Stimulated activated CD8-positive, alpha-beta memory T cell treated with anti-CD3 and anti-CD28 coated beads, Interleukin-4, amount 100 ng/mL, for 1 hour (primary cell): ENCODE measurements at places on chromosomes 1 and 21.

GRCh38 chr1:29298246-29298645 is 61.9 kb downstream of the PTPRU start:
- no peak for DNase-seq

- no peak for DNase-seq
Observed at GRCh38 chr21:15057285-15057684, 7.5 kb downstream of the NRIP1 start.

GRCh38 chr1:17680308-17680707 is 74.8 kb upstream of the ACTL8 start:
- no peak for DNase-seq

- no peak for DNase-seq
Observed at GRCh38 chr1:210394281-210394821, 65.6 kb downstream of the HHAT start.

- DNase-seq, result no peak
Observed at GRCh38 chr1:202576816-202577215, 133.4 kb downstream of the SYT2 start.

GRCh38 chr1:87599569-87599968 is 270.9 kb downstream of the LMO4 start:
- no peak for DNase-seq

DNA sequence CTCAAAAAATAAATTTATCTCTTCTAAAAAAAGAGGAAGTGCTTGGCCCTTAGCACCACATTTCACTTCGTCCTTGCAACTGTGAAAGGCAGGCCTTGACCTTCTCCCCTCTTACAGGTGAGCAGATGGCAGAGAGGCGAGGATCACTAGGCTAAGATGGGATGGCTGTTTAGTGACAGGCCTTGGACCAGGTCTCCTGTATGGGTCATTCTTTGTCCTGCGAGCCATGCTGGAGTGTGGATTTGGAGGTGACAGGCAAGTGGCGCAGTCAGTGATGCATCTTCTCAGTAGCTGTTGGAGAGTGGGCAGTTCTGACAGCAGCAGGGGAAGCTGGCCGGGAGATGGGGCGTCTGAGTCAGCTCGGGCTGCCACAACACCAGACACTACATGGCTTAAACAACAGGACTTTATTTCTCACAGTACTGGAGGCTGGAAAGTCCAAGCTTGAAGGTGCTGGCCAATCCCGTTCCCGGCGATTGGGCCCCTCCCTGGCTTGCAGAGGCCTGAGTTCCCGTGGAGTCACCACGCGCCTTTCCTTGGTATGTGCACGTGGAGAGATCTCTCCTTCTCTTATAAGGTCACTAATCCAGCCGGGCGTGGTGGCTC is 16.5 kb downstream of the SLC27A3 start:
- no peak for DNase-seq

DNA sequence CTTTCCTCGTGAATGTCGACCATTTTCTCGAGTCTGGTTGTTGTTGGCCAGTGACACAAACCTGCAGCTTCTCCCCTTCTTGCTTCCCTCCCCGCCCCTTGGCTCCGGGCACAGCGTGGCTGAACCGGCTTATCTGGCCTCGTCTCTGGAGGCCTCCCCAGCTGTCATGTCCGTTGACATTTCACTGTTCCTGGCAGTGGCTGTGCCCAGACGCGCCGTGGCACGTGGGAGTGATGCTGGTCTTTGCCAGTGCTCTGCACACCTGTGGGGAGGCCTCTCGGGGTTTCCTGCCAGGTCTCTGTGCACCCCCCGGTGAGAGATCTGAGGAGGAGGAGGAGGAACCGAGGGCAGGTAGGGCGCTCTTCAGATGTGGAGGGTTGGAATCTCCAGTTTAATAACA is 23.7 kb downstream of the SKI start:
- no peak for DNase-seq

DNA sequence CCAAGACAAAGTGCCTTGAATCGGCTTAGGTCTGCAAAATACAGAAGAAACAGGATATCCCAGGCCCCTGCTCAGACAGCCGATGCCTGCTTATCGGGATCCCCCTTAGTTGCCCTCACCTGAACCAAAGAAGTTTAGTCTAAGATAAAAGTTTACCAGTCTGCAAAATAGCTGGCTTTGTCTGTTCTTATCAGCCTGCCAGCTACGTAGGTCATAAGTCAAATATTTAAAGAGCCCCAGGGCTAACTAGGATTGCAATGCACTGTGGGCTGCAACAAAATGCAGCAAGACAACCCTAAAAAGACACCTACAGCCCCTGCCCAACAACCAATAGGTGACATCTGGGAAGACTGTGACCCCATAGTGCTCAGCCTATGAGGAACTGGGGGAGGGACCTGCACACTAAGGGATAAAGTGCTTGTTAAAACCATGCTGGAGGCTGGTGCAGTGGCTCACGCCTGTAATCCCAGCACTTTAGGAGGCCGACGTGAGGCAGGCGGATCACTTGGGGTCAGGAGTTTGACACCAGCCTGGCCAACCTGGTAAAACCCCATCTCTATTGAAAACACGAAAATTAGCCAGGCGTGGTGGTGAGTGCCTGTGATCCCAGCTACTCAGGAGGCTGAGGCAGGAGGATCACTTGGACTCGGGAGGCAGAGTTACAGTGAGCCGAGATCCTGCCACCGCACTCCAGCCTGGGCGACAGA is 27.4 kb downstream of the LRRC3 start:
- DNase-seq, result no peak

- no peak for DNase-seq
Observed at GRCh38 chr1:40997096-40997495, 17.6 kb downstream of the CTPS1 start.

GRCh38 chr1:211710566-211711314 is 35.3 kb upstream of the NEK2 start:
- no peak for DNase-seq

DNA sequence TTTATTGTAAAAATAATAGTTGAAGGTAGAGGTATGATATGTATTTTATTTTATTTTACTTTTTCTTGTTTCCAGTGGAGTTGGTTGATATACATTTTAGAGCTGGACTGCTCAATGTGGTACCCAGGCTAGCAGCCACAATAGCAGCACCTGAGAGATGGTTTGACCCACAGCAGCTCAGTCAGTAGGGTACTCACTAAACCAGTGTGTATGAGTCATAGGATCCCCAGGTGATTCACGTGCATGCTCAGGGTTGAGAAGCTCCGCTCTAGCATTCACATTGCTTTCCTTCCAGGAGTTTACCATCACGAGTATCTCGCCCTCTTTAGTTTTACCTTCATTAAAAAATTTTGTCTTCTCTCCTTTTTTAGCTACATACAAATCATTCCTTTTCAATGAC is 96.0 kb upstream of the PAXBP1 start:
- no peak for DNase-seq

GRCh38 chr21:41135746-41136145 is 32.2 kb upstream of the BACE2 start:
- DNase-seq, result no peak

DNA sequence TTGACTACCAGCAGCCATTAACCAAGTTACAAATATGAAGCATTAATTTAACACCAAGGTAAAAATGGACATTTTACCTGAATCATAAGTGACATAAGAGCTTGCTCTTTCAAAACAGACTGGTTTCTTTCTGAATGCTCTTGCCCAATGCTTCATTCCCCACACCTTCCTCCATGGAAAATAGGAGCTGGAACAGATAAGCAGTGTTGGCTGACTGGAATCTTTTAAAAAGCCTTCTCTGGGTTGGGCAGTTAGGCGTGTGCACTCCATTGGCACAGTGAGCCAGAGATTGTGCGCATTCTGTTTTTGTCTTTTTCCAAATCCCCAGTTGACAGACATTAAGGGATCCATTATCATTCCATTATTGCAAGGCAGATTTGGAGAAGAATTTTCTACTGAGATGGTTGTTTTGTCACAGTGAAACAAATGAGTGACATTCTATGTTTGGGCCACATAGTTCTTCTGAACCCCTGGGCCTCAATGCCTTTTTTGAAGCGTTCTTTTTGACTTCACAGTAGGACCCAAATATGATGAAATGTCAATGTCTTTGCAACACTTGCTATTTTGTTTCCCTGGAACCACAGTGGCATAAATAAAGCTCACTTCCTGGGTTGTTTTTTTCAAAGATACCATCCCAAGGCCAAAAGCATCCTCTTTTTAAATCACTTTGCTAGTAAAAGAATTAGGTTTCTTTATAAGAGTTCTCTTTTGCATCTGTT is 32.3 kb downstream of the LRRC8B start:
- no peak for DNase-seq

DNA sequence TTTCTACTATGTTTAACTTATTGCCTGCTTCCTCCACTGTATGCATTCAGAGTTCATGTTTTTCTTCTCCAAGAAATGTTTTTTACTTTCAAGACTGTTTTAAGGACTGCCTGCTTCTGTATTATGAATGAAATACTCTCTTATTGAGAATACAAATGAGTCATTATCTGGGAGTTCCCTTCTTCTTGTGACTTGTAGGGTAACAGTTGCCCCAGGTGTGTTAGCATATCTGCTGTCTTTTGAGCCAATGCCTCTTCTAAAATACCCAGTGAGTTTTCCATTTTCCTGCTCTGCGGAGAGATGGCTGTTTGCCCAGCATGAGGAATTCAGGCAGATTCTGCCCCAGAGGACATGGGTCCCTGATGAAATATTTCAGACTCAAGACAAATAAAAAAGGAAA is 34.1 kb upstream of the ST6GALNAC5 start:
- DNase-seq, result no peak

- no peak for DNase-seq
Observed at GRCh38 chr1:203516184-203516583, 22.2 kb downstream of the OPTC start.

GRCh38 chr1:15068997-15069396 is 84.5 kb upstream of the TMEM51 start:
- no peak for DNase-seq

DNA sequence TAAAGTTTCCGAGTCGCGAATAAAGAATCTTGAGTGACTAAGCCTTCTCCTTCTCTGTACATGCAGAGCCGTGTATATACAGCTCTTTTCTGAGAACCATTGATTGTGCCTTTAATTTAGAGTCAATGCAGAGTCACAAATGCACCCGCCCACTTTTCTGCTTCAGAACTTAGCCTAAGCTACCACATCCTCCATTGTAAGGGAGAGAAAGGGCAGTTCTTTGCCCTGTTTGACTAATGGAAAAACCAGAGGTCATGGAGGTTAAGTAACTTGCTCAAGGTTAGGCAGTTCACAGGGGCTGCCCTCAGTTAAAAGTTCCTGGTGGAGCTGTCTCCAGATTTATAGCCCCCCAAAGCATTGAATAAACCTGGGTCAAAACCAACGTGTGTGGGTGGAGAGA is 139.6 kb downstream of the TOMM20 start:
- DNase-seq, result no peak

- DNase-seq, result no peak
Observed at GRCh38 chr1:32536117-32536516, 3.1 kb upstream of the ZBTB8A start.

GRCh38 chr1:218480137-218480536 is 135.0 kb downstream of the TGFB2 start:
- no peak for DNase-seq

GRCh38 chr1:82542141-82542540 is 741.4 kb downstream of the ADGRL2 start:
- DNase-seq, result no peak

- DNase-seq, result no peak
Observed at GRCh38 chr1:220368352-220369265, 96.4 kb upstream of the RAB3GAP2 start.

GRCh38 chr1:1309251-1310108 is 1.1 kb downstream of the PUSL1 start:
- no peak for DNase-seq

GRCh38 chr1:3026581-3027391 is 5.5 kb downstream of the ACTRT2 start:
- DNase-seq, result no peak

- DNase-seq, result no peak
Observed at GRCh38 chr1:40988280-40988679, 8.8 kb downstream of the CTPS1 start.

GRCh38 chr1:38852780-38853179 is 6.8 kb downstream of the RRAGC start:
- DNase-seq, result no peak

GRCh38 chr1:25782608-25783201 is 17.3 kb upstream of the SELENON start:
- DNase-seq, result no peak

- DNase-seq, result no peak
Observed at GRCh38 chr21:42644223-42645208, 8.9 kb upstream of the PDE9A start.

DNA sequence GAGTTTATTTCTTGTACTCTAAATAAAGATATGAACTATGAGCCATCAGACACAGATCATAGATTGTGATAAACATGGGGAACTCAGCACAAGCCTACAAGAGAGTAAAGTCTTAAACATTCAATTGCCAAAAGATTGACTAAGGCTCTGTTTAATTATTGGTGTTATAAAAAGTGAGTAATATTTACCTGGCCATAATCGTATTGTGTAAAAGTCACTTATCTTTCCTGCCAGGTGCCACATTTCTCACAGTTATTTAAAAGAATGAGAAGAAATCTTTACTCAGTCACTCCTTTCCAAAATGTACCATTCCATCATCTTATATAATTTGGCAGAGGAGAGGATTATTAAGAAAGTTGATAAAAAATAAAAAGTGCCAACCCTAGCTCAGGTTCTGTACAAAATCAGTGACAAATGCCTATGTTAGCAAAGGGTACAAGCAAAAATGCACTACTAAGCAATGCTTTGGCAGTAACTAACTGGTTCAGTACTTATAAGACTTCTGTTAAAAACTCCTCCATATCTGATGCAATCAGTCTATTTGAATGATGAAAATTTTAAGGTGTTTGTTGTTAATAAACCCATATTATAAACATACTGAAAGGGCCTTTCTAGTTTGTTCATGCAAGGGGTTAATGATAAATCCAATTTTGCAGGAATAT is 5.8 kb upstream of the NR5A2 start:
- DNase-seq, result no peak

DNA sequence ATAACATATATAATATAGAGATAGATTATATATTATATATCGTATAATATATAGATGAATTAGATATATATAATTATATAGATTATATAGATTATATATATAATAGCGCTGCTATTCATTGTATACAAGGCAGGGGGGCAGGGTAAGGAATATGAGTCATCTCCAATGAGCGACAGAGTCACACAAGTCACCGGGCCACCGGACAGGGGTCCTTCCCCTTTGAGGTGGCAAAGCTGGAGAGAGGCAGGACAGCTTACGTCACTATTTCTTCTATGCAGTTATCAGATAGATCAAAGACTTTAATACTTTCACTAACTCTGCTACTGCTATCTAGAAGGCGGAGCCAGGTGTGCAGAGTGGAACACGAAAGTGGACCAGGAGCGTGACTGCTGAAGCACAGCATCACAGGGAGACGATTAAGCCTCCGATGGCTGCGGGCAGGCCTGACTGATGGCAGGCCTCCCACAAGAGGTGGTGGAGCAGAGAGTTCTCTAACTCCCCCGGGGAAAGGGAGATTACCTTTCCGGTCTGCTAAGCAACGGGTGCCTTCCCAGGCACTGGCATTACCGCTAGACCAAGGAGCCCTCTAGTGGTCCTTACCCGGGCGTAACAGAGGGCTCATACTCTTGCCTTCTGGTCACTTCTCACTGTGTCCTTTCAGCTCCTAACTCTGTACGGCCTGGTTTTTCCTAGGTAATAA is 2154.7 kb downstream of the MRPL39 start:
- no peak for DNase-seq

- DNase-seq, result no peak
Observed at GRCh38 chr1:43573066-43573800, 42.5 kb downstream of the PTPRF start.
